ENCODE measurements at places on chromosomes 6 and 20.

DNA sequence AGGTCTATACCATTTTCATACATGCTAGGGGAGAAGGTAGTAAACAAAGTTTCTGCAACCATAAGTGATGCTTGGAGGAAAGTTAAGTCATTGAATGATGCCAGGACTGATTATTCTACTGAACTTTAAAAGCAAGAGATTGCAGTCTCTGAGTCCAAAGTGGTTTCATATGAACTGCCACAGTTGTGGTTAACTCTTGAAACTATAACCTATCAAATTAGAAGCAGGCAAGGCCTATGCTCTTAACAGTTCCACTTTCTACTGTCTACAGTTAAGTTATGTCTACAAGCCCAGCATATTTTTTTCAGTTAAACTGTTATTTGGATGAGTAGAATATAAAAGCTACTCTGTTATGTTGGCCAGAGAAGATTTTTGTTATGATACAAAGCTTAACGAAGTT is 326.5 kb upstream of the RUNX2 start:
- DNase-seq: no peak

DNA sequence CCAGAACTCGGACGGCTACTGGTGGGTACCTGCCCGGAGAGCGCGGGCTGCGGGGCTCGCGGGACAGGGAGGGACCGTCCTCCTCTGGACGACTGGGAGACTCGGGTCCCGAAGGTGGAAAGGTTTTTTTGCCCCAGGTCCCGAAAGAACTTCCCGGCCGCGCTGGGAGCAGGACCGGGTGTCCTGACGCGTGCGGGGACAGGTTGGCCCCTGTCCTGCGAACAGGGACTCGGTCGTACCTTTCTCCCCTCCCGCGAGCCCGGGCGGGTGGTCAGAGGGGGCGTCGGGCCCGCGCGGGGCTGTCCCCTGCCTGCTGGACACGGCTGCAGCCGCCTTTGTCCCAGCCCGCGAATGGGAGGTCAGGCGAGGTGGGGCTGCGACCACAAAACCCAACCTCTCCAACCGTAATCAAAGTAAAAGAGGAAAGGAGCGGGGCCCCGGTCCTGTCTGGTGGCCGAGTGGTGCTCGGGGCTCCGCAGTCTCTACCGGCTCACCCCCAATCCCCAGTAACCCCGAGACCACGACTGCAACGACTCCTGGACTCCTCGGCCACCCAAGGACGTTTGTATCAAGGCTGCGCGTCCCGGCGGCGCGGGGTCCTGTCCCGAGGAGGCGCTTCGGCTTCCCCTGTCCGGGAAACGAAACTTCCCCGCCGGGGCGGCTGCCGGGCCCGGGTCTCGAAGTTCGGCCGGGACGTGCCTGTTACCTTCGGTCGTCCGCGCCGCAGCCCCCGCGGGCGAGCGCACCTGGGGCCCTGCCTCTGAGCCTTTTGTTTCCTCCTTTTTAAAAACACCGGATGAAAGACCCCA is 798 bp downstream of the DSP start:
- DNase-seq: no peak

- DNase-seq: no peak
These were observed 639.6 kb downstream of the EPHA7 start for GRCh38 chr6:92779746-92780145.

DNA sequence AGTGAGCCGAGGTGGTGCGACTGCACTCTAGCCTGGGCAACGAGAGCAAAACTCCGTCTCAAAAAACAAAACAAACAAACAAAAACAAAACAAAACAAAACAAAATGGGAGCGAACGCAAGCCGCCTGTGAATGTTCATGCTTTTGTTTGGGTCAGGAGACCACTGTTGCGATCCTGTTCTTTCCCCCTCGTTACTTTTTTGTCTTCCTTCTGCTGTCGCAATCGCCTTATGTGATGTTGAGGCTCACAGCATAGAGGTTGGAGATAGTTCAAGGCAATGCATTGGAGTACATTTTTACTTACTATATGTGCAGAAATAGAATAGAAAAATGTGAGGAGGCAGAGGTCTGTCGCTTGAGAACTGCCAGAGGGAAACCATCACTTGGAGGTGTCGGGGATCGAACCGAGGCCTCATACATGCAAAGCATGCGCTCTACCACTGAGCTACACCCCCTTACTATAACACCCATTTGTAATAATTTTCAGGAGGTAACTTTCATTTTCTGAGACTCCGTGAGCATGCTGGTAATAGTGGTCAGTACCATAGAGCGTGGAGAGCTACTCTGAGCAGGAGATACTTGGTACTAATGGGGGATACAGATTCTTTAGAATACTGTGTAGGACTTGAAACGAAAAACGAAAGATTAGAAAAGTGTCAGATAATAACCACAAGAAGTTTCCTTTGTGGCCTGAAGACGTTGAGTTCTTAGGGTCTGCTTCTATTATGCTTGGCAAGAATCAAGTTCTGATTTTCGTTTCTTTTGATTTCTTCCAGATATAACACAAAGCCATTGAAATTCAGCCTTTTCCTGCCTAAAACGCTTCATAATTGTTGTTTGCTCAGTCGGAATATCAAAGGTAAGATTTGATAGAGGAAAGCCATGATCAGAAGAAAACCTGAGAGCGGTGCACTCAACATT is 121.1 kb downstream of the TRIM27 start:
- no peak for DNase-seq

DNA sequence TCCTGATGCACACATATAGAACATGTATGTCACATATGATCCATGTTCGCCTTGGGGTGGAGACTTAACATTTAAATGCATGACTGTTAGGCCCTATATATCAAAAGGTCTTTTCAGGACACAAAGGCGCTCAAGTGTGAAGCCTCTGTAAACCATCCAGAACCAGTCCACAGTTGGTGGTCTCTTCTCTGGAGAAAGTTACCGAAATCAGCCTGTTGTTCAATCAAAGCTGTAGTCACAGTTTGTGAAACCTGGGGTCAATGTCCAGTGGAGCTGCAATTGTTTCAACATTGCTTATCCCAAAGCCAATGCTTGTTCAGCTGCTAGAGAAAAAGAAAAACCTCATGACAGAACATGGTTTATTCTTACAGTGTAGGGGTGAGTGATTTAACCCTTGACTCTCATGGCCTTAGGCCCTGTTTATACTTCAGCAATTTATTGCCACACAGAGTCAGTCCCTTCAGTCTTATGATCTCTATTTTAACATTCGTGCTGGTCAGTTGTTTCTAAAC is 193.6 kb upstream of the CST7 start:
- no peak for DNase-seq

- DNase-seq: peak; percentile 47
These were observed 327.7 kb downstream of the CDC5L start for GRCh38 chr6:44715188-44715587.

DNA sequence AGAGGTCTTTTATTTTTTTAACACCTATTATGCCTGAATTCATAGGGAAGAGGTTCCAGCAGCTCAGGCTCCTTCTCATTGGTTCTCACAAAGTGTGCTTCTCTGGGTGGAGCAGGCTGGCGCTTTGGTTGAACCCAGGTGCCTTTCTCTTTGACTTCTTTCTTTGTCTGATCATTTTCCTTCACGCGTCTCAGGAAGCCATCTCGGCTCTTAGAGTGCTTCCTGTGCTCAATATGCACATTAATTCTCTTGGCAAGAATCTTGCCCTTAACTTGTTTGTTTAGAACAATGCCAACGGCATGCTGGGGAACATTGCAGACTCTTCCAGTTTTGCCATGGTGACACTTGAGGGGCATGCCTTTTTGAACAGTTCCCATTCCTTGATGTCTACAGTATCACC is 44.2 kb upstream of the RNF24 start:
- DNase-seq: no peak

DNA sequence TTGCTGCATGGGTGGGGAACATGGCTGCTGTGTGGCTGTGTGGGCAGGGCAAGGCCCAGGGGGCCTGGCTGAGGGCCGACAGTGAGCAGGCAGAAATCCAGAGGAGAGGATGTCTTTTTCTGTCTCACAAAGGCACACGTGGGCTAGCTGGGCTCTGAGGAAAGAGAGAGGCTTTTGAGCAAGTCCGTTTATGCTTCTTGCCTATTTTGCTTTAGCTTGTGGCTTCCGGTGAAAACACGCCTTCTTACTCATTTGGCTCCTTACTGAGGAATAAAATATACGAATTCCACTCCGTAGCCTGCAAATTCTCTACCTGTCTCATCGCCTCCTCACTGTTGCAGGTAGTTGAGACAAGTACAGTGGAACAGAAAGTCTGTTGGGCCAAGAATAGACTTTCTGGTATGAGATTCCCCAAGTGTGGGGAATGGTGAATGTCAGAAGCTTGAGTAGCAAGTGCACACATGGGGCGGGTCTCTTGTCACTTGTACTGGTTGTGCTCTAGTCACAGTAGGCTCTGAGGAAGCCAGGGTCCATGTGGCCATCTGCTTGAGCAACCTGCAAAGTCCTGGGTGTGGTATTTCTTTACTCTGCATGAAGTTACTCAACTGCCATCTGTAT is 28.4 kb downstream of the WRNIP1 start:
- DNase-seq: no peak

GRCh38 chr20:37890643-37891042 is 12.3 kb upstream of the VSTM2L start:
- no peak for DNase-seq

DNA sequence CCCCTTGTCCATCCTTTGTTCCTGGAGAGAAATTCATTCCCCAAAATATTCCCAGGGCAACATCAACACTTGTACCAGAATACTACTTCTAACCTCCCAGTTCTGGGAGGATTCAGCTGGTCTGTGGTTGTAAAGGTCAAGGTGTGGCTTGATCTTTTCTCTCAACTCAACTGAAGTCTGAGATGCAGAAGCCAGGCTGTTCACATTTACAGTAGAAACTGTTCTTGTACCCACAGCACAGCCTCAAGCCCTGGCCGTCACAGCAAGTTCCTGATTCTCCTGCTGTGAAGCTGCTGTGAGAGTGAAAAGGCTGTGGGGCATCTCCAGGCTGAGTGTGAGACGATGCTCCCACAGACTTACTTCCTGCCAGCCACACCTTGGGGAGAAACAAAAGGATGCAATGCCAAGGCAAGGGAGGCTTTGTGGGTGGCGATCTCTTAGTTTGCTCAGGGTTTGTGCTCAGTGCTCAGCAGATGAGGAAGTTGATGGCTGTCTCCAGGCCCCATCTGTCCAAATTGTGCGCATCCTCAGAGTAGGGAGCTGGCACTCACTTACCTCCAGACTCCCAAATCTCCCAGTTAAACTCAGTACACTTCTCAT is 143.9 kb upstream of the FOXA2 start:
- DNase-seq: no peak

DNA sequence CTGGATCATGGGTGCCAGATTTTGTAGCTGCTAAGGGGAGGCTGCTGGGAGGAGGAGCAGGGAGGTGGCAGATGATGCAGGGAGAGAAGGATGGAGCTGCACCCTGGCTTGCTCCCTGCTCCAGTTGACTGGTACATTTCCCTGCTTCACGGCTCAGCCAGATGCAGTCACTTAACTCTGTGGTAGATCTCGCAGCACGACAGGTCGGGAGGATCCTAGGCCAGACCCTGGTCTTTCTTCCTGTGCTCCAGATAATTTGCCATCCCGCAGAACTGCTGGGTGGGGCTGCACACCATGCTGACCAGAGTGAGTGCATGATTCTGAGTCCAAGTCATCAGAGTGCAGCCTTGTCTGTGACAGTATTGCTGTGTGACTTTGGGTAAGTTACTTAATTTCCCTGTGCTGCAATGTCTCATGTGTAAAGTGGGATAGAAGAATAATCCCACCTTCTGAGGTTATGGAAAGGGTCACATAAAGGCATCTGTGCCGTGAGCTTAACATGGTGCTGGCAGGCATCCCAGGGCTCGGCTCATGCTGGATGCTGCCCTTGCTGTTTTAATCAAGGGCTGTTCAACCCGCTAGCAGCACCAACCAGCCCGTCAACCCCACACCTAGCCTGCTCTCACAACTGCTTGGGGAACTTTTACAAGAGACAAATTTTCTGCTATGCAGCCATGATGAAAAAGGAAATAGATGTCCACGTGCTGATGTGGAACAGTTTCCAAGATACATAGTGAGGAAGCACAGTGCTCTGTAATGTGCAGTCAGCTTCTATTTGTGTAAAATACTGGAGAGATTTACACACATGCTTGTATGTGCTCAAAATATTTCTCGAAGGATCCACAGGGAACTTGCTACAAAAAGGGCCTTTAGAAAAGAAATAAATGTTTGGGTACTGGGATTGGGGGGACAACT is 257.9 kb downstream of the CDH26 start:
- DNase-seq: no peak

- no peak for DNase-seq
These were observed 8.0 kb upstream of the COMMD7 start for GRCh38 chr20:32751293-32751692.

- DNase-seq: no peak
These were observed 722.2 kb upstream of the CHD6 start for GRCh38 chr20:42340368-42340767.

DNA sequence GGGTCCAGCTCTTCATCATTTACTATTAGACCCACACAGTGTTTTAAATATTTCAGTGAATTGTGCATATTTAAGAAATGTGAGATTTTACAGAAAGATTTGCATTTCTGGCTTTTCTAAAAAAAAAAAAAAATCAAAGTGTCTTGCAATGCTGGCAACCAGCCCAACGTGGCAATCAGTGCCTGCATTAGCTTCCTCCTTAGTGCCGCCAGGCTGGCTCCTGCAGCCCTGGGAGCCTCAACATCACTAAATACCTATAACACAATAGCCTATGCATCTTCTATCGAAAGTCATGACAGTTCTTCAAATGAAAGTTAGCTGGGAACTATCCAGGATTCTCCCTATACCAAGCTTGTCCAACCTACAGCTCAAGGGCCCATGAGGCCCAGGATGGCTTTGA is 9.4 kb upstream of the CD93 start:
- DNase-seq: no peak

- no peak for DNase-seq
These were observed 156.4 kb downstream of the OR2B2 start for GRCh38 chr6:27755768-27756167.
